ENCODE measurements at places on chromosomes 12 and 14. TPM values are rescaled to one million over a fixed set of nuclear protein-coding genes. Genes with fewer than 3 reads are reported as not detected.

- DNase-seq = no peak
Measured at GRCh38 chr12:131940141-131940547, 9.6 kb upstream of the EP400 start.

DNA sequence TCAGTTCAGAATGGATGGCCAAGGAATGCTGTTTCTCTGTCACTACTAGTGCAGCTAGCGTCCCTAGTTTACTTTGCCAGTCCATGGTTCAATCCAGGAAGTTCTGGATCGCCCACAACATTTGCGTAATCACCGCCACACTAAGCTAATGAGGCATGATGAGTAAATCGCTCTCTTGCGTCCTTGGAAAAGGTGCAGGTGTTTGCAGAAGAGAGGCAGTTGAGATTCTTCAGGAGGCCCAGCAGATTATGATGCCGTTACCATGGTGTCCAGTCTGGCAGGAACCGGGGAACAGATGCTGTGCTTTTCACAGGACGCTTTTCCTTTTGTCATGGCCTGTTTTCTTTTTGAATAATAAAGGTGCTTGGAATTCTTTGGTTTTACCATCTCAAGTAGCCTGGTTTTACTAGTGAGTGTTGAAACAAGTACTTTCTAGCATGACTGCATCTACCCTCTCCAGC, 9.0 kb downstream of the TPH2 start:
- no peak for DNase-seq

GRCh38 chr14:45242706-45243105, 10.3 kb downstream of the MIS18BP1 start:
- no peak for DNase-seq

Gene BLTP3B
- total RNA-seq = 27.4 TPM

Data from B cell (primary cell).